AG04450 (cell line): ENCODE measurements at places on chromosomes 12 and 14. TPM values are rescaled to one million over a fixed set of nuclear protein-coding genes. Genes with fewer than 3 reads are reported as not detected.

FBRSL1 gene
- 1.1 and 1.5 TPM in 2 replicates for polyA plus RNA-seq

KRT85 gene
- not detected in 2 replicates for polyA plus RNA-seq

CLEC4C gene
- polyA plus RNA-seq: not detected in 2 replicates

PAPLN gene
- 3.1 and 3.4 TPM in 2 replicates for polyA plus RNA-seq

FAM181A gene
- not detected in 2 replicates for polyA plus RNA-seq

CD4 gene
- 24.8 and 24.9 TPM in 2 replicates for polyA plus RNA-seq

ARHGDIB gene
- 8.9 and 10.0 TPM in 2 replicates for polyA plus RNA-seq

RPS6KA5 gene
- polyA plus RNA-seq: 1.1 and 1.5 TPM in 2 replicates

RHOF gene
- polyA plus RNA-seq: 5.3 TPM in 2 replicates

AQP6 gene
- not detected in 2 replicates for polyA plus RNA-seq

NKX2-1 gene
- polyA plus RNA-seq: not detected in 2 replicates

SDS gene
- polyA plus RNA-seq: not detected in 2 replicates

ADAMTS20 gene
- polyA plus RNA-seq: not detected in 2 replicates

TAS2R9 gene
- polyA plus RNA-seq: not detected in 2 replicates

LYZ gene
- polyA plus RNA-seq: not detected in 2 replicates

EIF2S3B gene
- 1.3 and 1.5 TPM in 2 replicates for polyA plus RNA-seq

PLEKHG7 gene
- polyA plus RNA-seq: 0.05 and 0.09 TPM in 2 replicates

CSRNP2 gene
- polyA plus RNA-seq: 26.4 and 29.9 TPM in 2 replicates

PIWIL1 gene
- not detected in 2 replicates for polyA plus RNA-seq

SMCO3 gene
- 0.05 TPM in 1 of 2 replicates, not detected in the other for polyA plus RNA-seq

KRT72 gene
- polyA plus RNA-seq: not detected in 2 replicates

TAS2R13 gene
- 0.10 and 0.16 TPM in 2 replicates for polyA plus RNA-seq

GNPNAT1 gene
- polyA plus RNA-seq: 40.7 and 47.2 TPM in 2 replicates

PPP1R36 gene
- polyA plus RNA-seq: 0.31 and 0.38 TPM in 2 replicates

OTX2 gene
- not detected in 2 replicates for polyA plus RNA-seq

PRH2 gene
- 0.16 TPM in 1 of 2 replicates, not detected in the other for polyA plus RNA-seq

CCDC197 gene
- not detected in 2 replicates for polyA plus RNA-seq

WNT1 gene
- polyA plus RNA-seq: not detected in 2 replicates

RPL10L gene
- not detected in 2 replicates for polyA plus RNA-seq

CD9 gene
- 152 and 177 TPM in 2 replicates for polyA plus RNA-seq

CMTM5 gene
- polyA plus RNA-seq: 0.37 and 0.47 TPM in 2 replicates

NTF3 gene
- polyA plus RNA-seq: 28.7 and 31.5 TPM in 2 replicates

RNU6-7 gene
- not detected in 2 replicates for polyA plus RNA-seq

PPP1R1A gene
- polyA plus RNA-seq: not detected in 2 replicates

FOXG1 gene
- polyA plus RNA-seq: not detected in 2 replicates

STX2 gene
- 32.4 and 42.8 TPM in 2 replicates for polyA plus RNA-seq

TBX3 gene
- 42.2 and 54.8 TPM in 2 replicates for polyA plus RNA-seq

IL31 gene
- polyA plus RNA-seq: not detected in 2 replicates

PTPRR gene
- polyA plus RNA-seq: 0.07 TPM in 1 of 2 replicates, not detected in the other

USP5 gene
- 47.1 and 54.8 TPM in 2 replicates for polyA plus RNA-seq

CLEC7A gene
- not detected in 2 replicates for polyA plus RNA-seq

PPM1H gene
- polyA plus RNA-seq: 0.12 and 0.19 TPM in 2 replicates

AMDHD1 gene
- 0.04 and 0.12 TPM in 2 replicates for polyA plus RNA-seq

GRIN2B gene
- not detected in 2 replicates for polyA plus RNA-seq
